ENCODE measurements at places on chromosomes 5 and 9.

DNA sequence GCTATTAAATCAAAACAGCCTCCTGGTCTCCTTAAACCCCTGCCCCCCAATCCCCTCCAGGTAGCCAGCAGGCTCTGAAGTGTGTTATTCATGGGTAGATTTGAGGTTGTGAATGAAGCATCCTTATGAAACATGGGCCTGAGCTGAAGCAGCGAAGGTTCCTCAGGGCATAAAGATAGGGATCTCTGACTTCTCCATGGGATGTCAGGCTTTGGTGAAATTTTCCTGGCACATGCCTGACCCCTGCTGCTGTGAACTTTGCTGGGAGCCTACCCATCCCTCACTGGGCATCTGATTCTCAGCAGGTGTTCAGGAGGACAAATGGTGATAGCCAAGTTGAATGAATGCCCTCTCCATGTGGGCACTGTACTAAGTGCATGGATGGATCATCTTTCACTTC is 250.3 kb downstream of the ASTN2 start:
- no peak for DNase-seq

- DNase-seq, result no peak
Observed at GRCh38 chr9:112809351-112809848, 58.8 kb downstream of the SNX30 start.

DNA sequence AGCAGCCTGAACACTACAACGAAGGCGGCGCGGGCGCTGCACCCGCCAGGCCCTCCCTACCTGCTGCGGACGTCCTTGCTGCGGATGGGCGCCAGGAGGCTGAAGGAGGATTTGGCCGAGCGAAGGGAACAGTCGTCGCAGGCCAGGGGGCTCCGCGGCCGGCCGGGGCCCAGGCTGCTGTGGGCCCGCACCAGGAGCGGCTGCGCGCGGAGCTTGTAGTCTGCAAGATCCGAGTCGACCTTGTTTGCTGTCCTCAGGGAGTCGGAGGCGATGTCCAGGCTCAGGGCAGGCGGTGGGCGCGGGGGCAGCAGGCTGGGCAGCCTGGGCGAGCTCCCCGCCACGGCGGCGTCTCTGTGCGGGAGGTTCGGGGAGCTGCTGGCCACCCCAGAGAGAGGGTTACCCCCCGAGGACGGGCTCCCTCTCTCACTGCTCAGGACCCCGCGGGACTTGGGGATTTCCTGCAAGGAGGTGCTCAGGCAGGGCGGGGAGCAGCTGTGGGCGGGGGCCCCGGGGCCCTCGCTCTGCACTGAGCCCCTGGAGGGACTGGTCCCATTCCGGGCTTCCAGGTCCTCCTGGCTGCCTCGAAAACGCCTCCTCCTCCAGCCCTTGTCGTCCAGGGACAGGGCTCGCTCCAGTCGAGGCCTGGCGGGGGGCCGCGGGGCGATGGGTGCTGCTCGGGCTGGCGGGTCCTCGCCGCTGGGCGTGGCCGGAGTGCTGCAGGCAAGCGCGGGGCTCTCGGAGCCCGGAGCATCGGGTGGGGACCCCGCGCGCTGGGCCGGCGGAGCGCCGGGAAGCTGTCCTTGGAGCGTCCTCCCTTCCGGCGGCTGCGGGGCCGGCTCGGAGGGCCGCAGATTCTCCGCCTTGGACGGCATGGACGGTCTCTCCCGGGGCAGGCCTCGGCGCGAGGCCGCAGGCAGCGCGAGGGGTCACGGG is 831 bp downstream of the INPP5E start:
- DNase-seq, result peak; percentile 20

DNA sequence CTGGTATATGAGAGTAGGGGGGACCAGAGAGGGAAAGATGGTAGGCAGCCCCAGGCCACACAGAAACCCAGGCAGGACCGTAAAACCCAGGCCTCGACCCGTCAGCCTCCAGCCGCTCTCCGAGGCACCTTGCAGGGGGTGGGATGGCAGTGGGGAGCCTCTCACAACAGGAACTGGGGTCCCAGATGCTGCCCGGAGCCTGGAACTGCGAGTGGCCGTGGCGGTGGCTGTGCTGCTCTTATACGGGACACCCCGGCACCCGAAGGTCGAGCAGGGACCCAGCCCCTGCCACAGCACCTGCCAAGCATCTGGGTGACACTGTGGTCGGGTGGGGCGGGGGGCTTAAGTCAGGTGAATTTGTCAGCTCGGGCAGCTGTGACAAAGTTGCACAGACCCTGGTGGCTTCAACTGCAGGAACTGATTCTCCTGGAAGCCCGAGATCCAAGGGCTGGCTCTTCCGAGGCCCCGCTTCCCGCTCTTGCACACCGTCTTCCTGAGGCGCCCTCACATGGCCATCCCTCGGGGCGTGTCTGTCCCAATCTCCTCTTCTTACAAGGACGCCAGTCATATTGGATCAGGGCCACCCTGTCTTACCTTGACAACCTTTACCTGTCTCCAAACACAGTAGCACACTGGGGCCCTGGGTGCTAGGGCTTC is 47.6 kb upstream of the EGFL7 start:
- no peak for DNase-seq

- no peak for DNase-seq
Observed at GRCh38 chr5:169945831-169946261, 34.4 kb downstream of the INSYN2B start.

GRCh38 chr5:150642567-150642927 is 2.1 kb downstream of the SYNPO start:
- no peak for DNase-seq

- DNase-seq, result no peak
Observed at GRCh38 chr5:160375701-160376100, 5.3 kb upstream of the C1QTNF2 start.

DNA sequence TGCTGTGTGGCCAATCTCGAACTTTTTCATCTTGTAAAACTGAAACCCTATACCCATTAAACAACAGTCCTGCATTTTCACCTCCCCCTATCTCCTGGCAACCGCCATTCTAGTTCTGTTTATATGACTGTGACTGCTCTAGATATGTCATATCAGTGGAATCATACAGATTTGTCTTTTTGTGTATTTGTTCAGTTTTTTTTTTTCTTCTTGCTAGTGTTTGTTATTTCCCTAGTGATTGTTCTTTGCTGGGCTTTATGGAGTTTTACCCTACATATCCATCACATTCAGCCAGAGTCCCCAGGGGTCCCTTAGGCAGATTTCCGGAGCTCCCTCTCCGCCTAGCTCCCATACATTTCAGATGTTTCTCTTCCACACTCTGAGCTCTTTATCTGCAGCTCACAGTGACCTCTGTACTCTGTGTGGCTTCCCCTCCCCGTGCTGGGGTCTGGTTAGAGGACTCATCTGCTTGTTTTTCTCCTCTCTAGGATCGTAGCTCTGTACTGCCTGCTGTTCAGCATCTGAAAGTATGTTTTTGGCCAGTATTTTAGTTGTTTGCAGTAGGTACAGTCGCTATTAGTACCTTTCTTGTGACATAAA is 25.1 kb upstream of the CARTPT start:
- DNase-seq, result no peak

GRCh38 chr5:175895686-175896102 is 24.3 kb downstream of the CPLX2 start:
- DNase-seq, result no peak

- no peak for DNase-seq
Observed at GRCh38 chr5:145520335-145520734, 314.8 kb downstream of the PRELID2 start.

GRCh38 chr5:96597438-96598020 is 64.6 kb upstream of the CAST start:
- no peak for DNase-seq

Measured in stimulated activated CD8-positive, alpha-beta memory T cell treated with anti-CD3 and anti-CD28 coated beads, Interleukin-15, amount 100 ng/mL, for 24 hours (primary cell).